ENCODE measurements at places on chromosomes 1 and 21. TPM values are rescaled to one million over a fixed set of nuclear protein-coding genes. Genes with fewer than 3 reads are reported as not detected.

HNRNPU gene
- 273 TPM for total RNA-seq

HES4 gene
- 26.8 TPM for total RNA-seq

GJB3 gene
- 0.81 TPM for total RNA-seq

LCE1F gene
- not detected for total RNA-seq

SLC5A9 gene
- 4.7 TPM for total RNA-seq

C1orf141 gene
- not detected for total RNA-seq

ADAMTS5 gene
- total RNA-seq: 3.2 TPM

ANP32E gene
- total RNA-seq: 29.6 TPM

MSH4 gene
- total RNA-seq: 0.96 TPM

TCHHL1 gene
- not detected for total RNA-seq

NT5C1A gene
- total RNA-seq: 0.49 TPM

DYNLT5 gene
- total RNA-seq: 3.3 TPM

HMGN2 gene
- 298 TPM for total RNA-seq

DNA sequence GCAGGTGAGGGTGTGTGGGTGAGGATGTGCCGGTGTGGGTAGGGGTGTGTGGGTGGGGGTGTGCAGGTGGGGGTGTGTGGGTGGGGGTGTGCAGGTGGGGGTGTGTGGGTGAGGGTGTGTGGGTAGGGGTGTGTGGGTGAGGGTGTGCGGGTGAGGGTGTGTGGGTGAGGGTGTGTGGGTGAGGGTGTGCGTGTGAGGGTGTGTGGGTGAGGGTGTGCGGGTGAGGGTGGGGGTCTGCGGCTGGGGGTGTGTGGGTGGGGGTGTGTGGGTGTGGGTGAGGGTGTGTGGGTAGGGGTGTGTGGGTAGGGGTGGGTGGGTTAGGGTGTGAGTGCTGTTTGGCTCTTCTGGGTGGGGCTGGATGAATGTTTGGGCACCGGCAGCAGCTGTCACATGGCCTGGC is 241.4 kb upstream of the POTED start:
- no peak for DNase-seq

DNA sequence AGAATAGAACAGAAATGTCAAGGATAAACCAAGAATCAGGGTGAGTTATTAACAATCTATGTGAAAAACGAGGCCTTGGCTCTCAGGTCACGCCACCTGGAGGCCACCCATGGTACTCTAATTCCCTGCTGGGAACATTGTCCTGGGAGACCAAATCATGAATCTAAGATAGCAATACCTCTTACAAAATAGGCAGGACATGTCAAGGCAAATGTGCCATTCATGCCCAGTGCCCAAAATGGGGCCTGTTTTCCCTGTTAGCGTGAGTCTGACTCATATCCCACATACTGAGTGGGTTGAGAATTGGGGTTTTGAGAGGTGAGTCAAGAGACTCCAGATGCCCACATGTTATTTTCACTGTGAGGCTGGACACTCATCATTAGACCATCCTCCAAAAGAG is 380.8 kb downstream of the HHIPL2 start:
- no peak for DNase-seq

DNA sequence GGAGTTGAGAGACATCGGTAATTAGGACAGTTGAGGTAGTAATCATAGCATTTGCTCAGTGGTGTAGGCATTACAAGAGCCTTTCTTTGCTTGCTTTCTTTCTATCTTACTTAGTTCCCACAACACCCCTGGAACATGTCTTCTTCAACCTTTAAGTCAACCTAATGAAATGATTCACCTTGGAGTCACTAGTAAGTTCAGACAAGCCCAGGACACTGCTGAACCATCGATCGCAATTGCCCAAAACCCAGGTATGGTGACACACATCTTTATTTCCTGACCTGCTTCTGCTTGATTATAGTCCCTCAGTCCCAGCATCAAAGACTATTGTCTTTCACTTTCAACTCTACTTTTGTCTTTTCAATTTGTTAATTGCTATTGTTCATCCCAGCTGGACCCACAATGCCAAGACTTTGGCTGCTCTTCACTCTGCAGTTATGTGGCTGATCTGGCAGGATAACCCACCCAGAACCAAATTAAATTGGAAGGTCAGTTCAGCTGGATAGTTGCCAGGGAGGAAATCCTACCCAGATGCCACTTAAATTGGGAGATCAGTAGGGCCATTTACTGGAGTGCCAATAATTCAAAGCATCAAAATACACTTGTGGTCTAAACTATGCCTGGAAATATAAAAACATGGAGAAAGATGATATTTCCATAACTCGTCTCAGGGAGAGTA is 272.9 kb downstream of the RWDD3 start:
- DNase-seq: no peak

- DNase-seq: no peak
Observed at GRCh38 chr1:162944974-162945674, 84.1 kb upstream of the CCDC190 start.

DNA sequence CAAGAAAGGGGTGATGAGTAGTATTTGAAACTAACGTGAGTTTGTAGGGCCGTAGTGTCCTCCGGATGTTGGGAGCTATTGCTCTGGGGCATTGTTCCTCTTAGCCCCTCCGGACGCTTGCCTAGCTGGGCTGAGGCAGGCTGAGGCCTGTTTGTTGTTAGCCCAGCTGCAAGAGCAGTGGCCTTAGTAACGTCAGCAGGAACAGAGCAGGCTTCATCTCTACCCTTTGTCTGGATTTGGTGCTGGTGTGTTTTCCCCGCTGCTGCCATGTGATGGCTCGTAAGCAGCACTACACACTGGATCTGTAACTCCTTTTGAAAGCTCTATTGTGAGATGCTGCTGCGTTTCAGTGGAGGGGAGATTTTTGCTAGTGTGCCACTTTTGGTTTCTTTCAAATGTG is 57.6 kb downstream of the DNM3 start:
- no peak for DNase-seq

- no peak for DNase-seq
Observed at GRCh38 chr1:110208916-110209645, 1.0 kb upstream of the KCNC4 start.

DNA sequence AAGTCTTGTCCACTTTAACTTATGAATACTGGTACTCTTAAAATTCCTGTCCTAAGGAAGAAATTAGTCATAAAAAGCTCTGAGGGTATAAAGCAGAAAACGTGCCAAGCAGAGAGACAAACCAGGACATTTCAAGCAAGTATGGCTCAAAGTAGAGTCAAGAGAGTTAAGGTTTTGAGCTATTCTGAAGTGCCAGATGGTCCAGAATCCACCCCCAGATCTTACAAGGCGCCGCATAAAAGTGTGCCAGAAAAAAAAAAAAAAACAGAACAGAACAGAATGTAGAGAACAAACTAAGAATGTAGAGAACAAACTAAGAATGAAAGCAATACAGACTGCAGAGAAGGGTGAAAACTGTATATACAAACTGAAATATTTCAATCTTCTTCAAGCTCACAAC is 12.5 kb downstream of the EPS15 start:
- DNase-seq: no peak

- no peak for DNase-seq
Observed at GRCh38 chr1:248183996-248184395, 9.4 kb downstream of the OR2M2 start.

- DNase-seq: no peak
Observed at GRCh38 chr1:181064011-181064623, 24.4 kb upstream of the IER5 start.

GRCh38 chr1:196088541-196088940 is 519.7 kb downstream of the KCNT2 start:
- DNase-seq: no peak

DNA sequence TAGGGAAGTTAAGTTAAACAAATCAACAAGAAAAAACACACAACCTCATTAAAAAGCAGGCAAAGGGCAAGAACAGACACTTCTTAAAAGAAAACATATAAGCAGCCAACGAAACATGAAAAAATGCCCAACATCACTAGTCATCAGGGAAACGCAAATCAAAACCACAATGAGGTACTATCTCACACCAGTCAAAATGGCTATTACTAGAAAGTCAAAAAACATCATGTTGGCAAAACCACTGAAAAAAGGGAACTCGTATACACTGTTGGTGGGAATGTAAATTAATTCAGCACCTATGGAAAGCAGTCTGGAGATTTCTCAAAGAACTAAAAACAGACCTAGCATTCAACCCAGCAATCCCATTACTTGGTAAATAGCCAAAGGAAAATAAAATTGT is 51.1 kb downstream of the HSF2BP start:
- DNase-seq: no peak

DNA sequence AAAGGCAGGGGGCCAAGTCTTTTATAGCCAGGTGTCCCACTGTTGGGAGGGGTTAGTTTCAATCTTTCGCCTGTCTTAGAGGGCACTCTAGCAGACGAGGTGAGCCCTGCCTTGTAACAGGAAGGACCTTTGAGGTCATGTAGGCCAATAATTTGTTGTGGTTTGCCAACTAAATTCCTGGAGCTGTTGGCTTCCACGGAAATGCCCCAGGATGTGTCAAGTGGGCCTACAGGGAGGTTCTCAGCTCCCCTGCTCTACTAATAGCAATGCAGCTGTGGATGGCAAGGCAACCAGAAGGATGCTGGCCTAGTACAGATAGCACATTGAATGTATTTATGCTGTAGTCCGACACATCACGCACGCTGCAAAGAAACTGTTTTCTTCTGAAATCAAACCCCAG is 22.3 kb upstream of the CASQ2 start:
- no peak for DNase-seq

GRCh38 chr1:938088-938683 is 14.5 kb downstream of the SAMD11 start:
- DNase-seq: no peak

- no peak for DNase-seq
Observed at GRCh38 chr1:90955769-90956168, 66.1 kb downstream of the ZNF644 start.

DNA sequence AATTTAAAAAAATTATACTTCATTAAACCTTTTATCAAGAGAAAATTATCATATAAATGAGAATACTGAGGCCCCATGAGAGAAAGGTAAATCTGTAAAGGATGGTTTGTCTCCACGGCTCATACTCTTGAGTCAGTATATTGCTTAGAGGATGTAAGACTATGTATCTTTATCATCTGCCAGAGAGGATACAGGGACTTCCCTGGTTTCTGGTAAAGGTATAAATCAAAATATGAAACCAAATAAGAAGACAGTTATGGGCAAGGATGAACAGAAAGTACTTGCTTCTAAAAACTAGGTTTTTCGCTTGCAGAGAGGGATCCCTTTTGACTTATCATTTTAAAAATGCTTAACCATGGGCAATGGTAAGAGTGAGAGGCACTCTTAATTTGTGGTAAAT is 112.4 kb downstream of the POU2F1 start:
- no peak for DNase-seq

DNA sequence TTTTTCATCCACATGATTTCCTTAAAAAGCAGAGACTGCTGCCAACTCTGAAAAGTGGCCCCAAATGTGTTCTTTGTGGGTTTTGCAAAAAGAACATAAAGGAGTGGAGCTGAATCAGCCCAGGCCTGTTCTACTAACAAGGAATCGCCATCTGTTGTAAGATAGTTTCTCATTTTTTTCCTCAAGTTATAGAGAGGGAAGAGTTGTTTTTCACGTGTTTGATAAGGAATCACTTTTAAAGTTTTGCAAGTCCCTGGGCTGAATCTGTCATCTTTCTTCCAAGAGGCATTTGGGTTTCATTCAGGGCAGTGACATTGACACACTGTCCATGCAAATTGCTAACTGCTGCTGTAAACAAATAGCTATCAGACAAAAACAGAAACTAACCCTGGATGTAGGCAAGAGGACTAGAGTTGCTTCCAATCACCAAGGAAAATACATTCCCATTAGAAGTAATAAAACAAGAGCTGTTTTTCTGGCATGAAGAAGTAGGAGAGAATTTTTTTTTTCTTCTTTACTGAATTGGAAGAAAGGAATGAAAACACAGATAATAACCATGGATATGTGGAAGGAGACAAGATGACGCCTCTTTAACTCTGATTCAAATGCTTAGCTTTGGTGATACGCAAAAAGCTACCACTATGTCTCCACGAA is 58.8 kb upstream of the TBX15 start:
- DNase-seq: no peak

DNA sequence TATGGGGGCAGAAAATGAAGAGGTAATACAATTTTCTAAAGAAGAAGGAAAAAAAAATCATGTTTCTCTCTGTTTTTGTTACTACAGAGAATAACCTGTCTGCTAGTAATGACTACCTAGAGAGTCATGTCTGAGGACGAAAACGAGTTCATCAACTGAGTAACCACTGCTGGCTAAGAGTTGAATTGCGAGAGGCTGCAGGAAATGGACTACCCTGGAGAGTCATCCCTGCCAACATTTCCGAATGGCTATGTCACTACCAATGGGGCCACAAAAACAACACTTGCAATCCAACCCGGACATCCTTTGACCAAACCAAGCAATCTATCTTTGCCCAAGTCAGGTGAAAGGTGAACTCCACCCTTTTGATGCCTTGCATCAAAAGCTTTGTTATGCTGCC is 120.6 kb downstream of the FCRL5 start:
- no peak for DNase-seq

GRCh38 chr1:245301162-245301580 is 146.4 kb downstream of the KIF26B start:
- DNase-seq: no peak

- DNase-seq: no peak
Observed at GRCh38 chr1:203524152-203524551, 30.2 kb downstream of the OPTC start.

DNA sequence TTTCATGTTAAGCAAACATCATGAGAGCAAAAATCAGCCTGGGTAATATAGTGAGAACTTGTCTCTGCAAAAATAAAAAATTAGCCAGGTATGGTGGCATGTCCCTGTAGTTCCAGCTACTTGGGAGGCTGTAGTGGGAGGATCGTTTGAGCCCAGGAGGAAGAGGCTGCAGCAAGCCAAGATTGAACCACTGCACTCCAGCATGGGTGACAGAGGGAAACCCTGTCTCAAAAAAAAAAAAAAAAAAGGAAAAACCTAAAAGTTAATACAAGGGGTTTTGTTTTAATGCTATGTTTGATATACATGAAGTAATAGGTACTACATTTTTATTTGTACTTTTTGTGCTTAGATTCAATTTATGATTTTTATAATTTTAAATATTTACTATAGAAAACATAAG is 27.1 kb upstream of the SLC35A3 start:
- no peak for DNase-seq

GRCh38 chr1:167207940-167208623 is 12.6 kb upstream of the POU2F1 start:
- DNase-seq: no peak

DNA sequence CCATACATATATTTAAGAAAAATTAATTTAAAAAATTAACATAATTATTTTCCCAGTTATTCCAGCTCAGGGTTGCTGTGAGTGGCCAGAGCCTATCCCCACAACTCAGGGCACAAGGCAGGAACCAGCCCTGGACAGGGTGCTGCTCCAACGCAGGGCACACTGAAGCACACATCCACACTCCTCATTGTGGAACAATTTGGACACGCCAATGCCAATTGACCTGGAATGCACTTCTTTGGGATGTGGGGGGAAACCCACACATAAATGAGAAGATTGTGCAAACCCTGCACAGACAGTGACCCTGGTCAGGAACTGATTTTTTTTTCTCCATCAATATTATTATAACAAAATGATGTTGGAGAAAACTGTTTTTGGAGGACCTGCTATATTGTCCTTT is 23.4 kb downstream of the SAMSN1 start:
- no peak for DNase-seq

GRCh38 chr1:192002063-192002462 is 156.2 kb upstream of the RGS18 start:
- no peak for DNase-seq

- DNase-seq: no peak
Observed at GRCh38 chr1:215970406-215970805, 403.3 kb downstream of the KCTD3 start.

- no peak for DNase-seq
Observed at GRCh38 chr1:233503366-233503954, 110.4 kb upstream of the KCNK1 start.

All from upper lobe of right lung (tissue), 1 donor.